Fibroblast of lung (primary cell): ENCODE measurements at places on chromosomes 12 and 14. TPM values are rescaled to one million over a fixed set of nuclear protein-coding genes. Genes with fewer than 3 reads are reported as not detected.

The KLRC4 gene
- not detected in 2 replicates for polyA plus RNA-seq

GRCh38 chr14:94110552-94111181 is at the start of gene IFI27:
Gene IFI27 (plus strand): TSS chr14:94110736.
- peak; percentile 57 for DNase-seq

The TGM1 gene
- 1.3 and 1.4 TPM in 2 replicates for polyA plus RNA-seq

The TMTC2 gene
- polyA plus RNA-seq, result 3.5 and 10.1 TPM in 2 replicates

DNA sequence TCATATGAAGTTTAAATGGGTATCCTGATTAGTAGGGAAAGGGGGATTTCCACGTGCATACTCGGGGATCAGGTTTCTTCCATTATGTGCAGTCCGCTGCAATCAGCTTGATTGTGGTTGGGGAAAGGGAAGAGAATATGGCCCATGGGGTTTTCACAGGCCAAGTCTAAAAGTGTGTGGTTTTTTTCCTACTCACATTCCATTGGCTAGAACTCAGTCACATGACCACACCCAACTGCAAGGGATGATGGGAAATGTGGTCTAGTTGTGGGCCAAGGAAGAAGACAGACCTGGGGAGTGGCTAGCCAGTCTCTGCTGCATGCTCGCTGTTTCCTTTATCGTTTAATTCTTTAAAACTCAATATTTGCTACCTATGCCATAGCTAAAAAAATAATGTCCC is 105.1 kb downstream of the PRIMA1 start:
- no peak for DNase-seq
